ENCODE measurements at places on chromosomes 13 and 19.

DNA sequence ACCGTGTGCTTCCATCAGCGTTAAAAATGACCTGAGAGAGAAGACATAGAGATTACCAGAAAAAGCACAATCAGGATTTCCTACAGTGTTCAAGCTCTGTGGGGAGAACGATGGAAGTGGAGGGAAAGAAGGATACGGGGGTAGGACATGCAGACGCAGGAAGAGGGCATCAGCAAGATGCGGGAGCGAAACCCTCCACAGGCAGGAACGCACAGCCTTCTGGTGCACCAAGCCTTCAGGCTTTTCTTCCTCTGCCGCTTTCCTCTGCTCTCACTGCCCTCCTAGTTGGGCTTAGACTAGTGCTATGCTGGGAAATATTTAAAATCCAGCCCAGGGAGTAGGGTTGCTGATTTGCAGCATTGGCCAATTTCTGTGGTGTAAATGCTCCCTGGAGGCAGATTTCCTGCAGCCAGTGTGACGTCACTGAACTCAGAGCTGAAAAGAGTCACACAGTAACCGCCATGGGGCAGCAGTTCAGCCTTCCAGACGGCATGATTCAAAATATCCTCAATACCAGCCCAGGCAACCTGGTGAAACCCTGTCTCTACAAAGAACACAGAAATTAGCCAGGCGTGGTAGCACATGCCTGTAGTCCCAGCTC, 205.1 kb upstream of the SOX1 start:
- DNase-seq = no peak

GRCh38 chr13:67048084-67048820, 181.9 kb downstream of the PCDH9 start:
- peak; percentile 10 for DNase-seq

- no peak for DNase-seq
Observed at GRCh38 chr19:34502582-34503411, 21.2 kb downstream of the WTIP start.

- no peak for DNase-seq
Observed at GRCh38 chr13:30868799-30869470, 37.1 kb upstream of the MEDAG start.

- DNase-seq = no peak
Observed at GRCh38 chr13:44574466-44574855, 1.7 kb downstream of the TSC22D1 start.

DNA sequence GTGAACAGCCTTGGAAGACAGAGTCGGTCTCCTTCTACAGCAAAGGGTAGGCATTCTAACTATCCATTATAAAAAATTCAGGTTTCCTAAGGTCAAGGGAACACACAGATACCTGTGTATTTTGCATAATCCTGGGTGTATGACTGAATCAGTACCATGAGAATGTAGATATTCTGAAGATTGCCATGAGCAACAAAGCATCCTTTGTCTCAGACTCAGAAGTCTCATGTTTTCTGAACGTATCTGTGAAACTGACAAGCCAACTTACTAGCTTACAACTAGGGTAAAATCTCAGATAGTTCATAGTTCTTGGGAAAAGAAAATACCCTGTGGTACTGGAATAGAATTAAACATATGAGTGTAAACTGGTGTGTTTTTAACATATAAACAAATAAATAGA, 6.5 kb downstream of the ZNF566 start:
- DNase-seq = no peak

DNA sequence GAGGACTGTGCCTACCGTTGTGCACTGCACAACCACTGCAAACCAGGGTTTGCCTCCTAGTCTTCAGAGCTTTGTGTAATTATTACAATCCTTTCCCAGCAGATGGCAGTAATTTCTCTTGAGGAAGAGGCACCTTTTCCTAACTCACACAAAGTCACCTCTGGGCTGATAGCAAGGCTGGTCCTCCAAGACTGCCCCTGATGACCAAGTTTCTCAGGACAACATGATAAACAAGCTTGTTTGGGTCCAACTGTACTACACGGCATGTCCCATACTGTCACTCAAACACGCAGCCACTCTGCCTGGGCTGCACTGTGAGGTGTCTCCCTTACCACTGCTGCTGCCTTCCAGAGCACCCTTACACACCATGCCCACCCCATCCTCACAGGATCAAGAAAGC, 39.3 kb downstream of the RFXAP start:
- peak; percentile 86 for DNase-seq

DNA sequence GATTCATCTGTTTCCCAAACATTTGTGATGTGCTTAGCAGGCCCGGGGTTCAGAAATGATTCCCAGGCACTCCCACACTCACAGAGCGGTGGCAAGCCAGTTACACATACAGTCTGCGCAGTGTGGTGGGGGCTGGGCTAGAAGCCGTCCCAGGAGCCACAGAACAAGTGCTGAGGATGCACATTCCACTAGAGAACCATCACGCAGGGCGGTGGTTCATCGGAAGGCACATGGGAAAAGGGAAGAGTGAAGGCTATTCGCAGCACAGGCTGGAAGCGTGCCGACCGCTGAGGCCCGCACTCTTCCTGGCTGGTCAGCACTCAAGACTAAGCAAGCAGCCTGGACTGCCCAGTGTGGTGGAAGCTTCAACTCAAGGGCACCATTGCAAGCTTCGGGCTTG, 126.3 kb upstream of the SLC7A1 start:
- no peak for DNase-seq

GRCh38 chr13:107076801-107077200, 508.9 kb upstream of the ARGLU1 start:
- no peak for DNase-seq

- DNase-seq = peak; percentile 90
Observed at GRCh38 chr19:10551698-10552301, 8.1 kb downstream of the ATG4D start.

DNA sequence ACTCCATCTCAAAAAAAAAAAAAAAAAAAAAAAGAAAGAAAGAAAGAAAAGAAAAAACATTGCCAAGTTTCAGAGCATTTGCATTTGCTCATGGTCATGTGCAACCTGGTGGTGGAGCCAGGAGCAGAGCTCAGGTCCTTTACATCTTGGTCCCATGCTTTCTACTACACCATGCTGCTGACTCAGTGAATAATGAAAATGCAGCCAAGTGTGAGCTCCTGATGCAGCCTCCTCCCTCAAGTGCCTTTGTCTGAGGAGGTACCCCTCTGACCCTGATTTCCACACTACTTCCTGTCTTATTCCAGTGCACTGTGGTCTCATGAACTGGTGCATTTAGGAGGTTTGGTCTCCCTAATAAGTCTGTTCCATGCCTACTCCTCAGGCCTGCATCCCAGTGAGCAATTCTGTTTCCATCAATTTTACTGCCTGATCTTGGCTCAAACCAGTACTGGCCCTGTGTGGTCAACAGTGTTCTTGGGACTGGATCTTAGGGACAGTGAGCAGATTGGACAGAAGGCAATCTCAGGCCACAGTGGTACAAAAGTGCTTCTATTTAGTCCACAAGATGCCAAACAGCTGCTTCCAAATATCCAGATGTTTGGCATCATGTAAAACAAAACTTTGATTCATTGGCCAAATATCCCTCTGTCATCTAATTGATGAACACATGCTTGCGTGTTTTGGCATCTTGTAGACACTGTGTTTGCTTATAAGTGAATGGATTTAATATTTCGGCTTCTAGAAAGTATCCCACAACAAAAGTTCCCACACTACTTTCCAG, 28.8 kb upstream of the LRCH1 start:
- DNase-seq = no peak

- DNase-seq = no peak
Observed at GRCh38 chr13:31427151-31428100, 227.7 kb downstream of the B3GLCT start.

GRCh38 chr19:45641274-45642105, 2.3 kb upstream of the EML2 start:
- DNase-seq = peak; percentile 99

DNA sequence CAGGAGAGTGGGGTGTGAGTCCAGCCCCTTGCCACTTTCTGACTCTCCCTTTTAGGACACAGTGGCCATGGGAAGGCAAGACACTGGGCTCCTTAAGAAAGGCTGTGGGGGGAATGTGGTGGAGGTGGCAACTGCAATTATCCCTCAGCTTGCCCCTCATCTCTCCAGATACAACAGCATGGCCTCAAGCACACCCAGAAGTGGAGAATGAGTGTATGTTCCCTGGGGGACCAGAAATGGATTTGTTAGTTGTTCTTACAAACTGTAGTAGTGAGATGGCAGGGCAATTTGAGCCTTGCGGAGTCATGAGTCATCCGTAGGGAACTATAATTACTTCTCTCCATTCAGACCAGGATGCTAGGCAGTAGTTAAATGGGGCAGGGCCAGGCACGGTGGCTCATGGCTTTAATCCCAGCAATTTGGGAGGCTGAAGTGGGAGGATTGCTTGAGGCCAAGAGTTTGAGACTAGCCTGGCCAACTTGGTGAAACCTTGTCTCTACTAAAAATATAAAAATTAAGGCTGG, 25.6 kb upstream of the CXCL17 start:
- DNase-seq = no peak

DNA sequence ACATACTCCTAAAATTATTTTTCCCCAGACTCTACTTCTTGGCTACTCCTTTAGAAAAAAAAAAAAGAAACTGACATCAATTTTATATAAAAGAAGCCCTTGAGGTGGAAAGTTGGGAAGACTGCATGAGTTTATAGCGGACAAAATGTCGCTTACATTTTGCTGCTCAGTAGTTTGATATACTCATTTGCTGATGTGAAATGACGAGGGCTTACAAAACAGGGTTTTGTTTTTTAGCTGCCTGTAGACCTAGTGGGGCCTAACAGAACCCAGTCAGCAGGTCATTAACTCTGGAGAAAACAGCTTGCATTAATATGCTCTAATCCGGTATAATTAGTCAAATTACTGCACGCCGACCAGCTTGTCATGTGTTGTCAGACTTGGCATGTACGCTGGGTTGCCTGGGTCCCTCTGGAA, 37.6 kb upstream of the MAB21L1 start:
- no peak for DNase-seq

DNA sequence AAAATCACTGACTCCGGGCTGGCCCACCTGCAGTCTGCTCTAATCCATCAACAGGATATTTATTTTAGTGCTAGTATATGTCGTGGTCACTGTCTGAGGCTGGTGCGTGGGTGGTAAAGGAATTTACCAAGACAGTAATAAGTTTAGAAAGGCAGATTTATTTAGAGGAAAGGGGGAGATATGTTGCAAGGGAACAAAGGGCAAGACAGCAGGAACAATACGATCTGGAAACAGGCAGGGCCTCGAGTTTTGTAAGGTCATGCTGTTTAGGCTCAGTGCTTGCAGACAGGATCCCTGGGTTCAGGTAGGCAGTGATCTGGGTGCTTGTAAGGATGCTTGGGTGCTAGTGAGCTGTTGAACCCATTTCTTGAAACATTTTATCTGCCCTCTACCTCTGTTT, 748.2 kb upstream of the SLITRK5 start:
- no peak for DNase-seq

- DNase-seq = peak; percentile 46
Observed at GRCh38 chr19:55071129-55071502, 4.6 kb upstream of the EPS8L1 start.

DNA sequence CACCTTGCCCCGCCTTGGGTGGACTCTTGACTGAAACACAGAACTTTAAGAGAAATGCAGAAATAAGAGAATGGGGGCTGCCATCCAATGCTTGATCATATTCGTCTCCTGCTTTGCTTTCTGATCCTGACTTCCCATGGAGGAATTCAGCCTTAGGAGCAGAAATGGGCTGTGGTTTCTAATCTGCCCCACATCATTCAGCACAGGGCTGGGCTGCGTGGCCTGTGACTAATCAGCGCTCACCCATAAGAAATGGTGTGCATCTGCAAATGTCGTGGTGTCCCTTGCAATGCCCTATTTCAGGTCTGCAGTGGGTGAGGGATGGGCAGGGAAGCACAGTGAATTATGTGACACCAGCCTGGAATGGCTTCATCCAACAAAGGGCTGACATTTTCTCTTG, 60.7 kb upstream of the URI1 start:
- DNase-seq = no peak

DNA sequence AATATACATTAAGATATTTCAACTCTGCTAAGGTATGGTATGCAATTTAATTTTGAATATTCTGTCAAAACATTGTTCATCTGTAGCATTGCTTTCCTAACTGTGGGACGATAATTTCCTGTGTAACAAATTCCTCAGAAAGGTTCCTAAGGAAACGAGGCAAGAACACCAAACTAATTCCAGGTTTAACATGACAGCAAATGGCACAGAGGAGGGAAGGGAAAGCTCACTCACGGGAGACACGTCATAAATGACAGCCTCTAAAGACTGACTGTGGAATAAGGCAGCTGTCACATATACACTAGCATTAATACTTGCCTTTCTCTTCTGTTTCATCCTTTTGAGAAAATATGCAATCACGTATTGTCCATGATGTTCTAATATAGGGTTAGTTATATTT, 380.6 kb downstream of the LIG4 start:
- no peak for DNase-seq

DNA sequence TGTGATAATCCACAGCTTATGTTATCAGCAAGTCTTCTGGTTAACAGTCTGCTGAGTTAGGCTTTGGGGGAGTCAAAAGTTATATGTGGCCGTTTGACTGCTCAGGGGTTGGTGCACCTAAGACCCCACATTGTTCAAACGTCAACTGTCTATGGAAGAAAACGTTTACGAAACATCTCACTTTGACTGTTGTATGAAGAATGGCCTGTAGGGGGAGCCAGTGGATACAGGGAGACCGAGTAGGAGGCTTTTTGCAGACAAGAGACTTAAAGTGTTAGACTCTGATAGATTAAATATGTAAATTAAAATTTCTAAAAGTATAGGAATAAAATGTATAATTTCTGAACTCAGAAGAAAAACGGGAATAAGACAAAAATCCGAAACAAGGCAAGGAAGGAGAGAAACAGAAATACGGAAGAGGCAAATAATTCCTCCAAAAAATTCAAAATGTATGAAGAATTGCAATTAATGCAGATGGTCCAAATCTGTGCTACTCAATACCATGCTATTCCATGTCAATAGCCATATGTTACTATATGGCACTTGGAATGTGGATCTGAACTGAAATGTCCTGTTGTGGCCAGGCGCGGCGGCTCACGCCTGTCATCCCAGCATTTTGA, 37.8 kb downstream of the TNFSF14 start:
- DNase-seq = peak; percentile 93

DNA sequence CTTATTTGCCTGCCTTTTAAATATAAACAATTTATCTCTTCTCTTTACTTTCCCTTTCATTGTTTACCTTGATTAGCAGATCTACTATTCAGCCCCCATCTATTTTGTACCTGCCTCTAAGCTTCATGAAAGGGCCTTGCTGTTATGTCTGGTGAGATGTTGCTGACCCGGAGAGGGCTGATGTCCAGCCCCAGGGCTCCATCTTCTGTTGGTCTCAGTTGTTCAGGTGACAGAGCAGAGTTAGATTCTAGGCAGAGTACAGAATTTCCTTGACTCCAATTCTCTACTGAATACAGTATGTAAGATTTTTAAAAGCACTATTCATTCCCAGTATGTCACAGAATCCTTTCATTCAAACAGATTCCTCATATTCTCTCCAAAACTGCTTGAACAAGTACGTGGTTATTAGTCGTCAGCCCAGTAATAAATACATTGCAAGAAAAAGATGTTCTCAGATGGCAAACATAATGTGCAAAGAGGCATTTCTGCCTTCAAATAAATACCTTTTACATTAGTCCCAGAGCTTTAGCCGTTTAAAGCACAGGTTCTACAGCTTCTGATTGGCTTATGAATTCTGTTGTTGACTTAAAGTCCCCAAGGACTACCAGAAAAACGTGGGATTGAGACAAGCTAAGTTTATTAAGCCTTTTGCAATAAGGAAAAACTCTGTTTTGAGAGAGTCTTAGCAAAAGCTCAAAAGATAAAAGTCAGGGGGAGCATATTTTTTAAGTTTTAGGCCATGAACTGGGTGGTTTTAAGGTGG, 159.1 kb downstream of the GPC5 start:
- DNase-seq = no peak

GRCh38 chr19:30492586-30493270, 120.5 kb downstream of the ZNF536 start:
- peak; percentile 1 for DNase-seq

GRCh38 chr13:83546476-83546875, 335.8 kb downstream of the SLITRK1 start:
- no peak for DNase-seq
